ENCODE measurements at places on chromosomes 12 and 14. TPM values are rescaled to one million over a fixed set of nuclear protein-coding genes. Genes with fewer than 3 reads are reported as not detected.

- no peaks in the 10 kb centered on the region for H3K27me3 ChIP-seq
- H3K27ac ChIP-seq: peak overlapping the region; percentile 42
- H3K4me1 ChIP-seq: peaks cover 15% of the 10 kb centered on the region
- H3K36me3 ChIP-seq: no peaks in the 10 kb centered on the region
- DNase-seq: no peak
Observed at GRCh38 chr14:104355101-104356019, 217.0 kb downstream of the KIF26A start.

Gene AGAP2
- 39.7 TPM for total RNA-seq

Gene NUP107
- total RNA-seq: 149 TPM

Gene PRKAB1
- 23.9 TPM for total RNA-seq

DNA sequence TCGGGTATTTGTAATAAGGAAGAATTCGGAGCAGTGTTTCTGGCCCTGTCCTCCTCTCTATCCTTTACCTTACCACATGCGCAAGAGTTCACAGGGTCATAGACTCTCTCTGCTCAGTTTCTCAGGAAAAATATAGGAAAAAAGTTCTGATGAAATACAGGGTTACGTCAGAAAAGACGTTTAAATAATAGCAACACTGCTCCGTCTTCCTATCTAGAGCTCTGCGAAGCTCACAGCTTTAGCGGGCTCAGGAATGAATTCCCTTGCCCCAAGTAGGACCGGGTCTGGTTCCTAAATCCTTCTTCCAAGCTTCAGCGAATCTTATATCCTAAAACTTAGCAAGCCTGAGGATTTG, 365 bp downstream of the CCDC59 start:
- H3K4me1 ChIP-seq: no peaks in the 10 kb centered on the region
- no peaks in the 10 kb centered on the region for H3K27me3 ChIP-seq
- H3K36me3 ChIP-seq: peaks cover 37% of the 10 kb centered on the region
- peak overlapping the region; percentile 97 for H3K4me3 ChIP-seq
- peak overlapping the region; percentile 96 for H3K27ac ChIP-seq
- no peak for DNase-seq

DNA sequence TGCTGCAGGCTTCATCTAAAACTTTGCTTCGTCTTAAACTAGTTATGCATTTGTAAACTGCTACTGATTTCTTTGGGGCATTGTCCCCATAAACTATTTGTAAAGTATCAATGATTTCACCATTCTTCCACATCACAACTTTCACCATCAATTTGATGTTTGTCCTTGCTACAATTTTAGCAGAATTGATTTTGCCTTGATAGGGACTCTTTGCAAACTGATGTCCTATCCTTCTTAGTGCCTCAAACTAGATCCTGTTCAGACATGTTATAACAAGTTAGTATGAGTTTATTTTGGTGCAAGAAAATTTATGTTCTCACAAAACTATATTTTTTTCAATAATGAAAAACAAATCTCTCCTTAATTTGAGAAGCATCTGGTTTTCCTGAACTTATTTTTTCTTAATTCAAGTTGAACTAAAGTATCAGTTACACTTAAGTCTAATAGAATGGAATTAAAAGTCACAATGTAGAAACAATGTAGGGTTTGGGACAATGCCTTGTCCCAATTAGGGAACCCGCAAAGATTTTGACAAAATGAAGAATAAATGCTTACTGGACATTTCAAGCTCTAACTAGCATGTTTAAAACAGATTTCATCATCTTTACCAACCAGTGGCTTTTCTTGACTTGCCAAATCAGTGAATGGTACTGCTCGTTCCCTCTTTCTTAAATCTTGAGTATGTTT, 10.1 kb upstream of the ARID4A start:
- H3K27ac ChIP-seq: no peak overlapping the region
- no peaks in the 10 kb centered on the region for H3K4me1 ChIP-seq
- H3K27me3 ChIP-seq: no peaks in the 10 kb centered on the region
- H3K4me3 ChIP-seq: no peak overlapping the region
- no peak for DNase-seq

DNA sequence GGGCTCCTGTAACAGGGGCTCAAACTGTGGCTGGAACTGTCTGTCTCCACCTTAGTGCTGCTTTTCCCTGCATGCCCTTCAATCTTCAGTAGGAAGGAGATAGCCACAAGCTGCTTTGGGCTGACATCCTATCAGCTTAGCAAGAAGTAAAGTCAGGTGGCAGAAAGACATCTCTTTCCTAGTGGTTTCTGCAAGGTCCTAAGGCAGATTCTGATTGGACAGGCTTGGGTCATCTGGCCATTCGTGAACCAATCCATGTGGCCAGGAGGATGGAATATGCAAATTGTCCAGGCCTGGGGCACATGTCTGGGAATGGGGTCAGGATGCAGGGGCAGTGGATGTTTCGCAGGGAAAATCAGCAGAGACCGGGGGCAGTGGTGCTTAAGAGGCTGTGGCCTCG, 5.2 kb downstream of the RITA1 start:
- no peaks in the 10 kb centered on the region for H3K27me3 ChIP-seq
- peak; percentile 67 for DNase-seq
- peaks cover 10% of the 10 kb centered on the region for H3K36me3 ChIP-seq
- no peak overlapping the region for H3K27ac ChIP-seq
- H3K4me3 ChIP-seq: no peak overlapping the region
